ENCODE measurements at places on chromosomes 11 and 22.

GRCh38 chr11:57474803-57475115 lies 14.4 kb downstream of the RTN4RL2 start:
- DNase-seq, result no peak

DNA sequence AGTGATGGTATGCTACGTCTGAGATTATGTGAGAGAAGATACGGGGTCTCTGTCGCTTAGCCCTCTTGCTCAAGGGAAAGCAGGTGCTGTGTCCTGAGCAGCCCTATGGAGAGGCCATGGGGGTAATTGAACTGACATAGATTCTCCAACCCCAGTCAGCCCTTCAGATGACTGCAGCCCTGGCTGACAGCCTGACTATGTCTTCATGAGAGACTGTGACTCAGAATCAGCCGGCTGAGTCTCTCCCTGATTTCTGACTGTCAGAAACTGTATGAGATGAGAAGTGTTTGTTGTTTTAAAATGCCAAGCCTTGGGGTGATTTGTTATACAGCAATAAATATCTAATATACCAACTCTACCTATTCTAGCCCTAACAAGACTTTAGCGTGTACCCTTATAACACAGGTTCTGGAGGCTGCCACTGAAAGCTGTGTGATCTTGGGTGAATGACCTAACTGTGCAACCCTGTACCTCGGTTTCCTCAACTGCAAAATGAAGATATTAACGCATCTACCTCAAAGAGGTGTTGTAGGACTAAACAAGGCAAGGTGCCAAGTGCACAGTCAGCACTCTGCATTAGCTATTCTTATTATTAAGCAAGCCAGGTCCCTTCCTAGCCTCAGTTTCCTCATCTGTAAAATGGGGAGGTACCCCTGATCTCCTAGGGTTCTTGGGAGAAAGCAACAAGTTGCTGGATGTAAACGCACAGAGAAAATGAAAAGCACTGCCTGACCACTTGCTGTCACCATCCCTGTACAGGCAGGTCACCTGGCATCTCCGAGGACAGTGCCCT lies 24.9 kb downstream of the SLC43A1 start:
- DNase-seq, result no peak

DNA sequence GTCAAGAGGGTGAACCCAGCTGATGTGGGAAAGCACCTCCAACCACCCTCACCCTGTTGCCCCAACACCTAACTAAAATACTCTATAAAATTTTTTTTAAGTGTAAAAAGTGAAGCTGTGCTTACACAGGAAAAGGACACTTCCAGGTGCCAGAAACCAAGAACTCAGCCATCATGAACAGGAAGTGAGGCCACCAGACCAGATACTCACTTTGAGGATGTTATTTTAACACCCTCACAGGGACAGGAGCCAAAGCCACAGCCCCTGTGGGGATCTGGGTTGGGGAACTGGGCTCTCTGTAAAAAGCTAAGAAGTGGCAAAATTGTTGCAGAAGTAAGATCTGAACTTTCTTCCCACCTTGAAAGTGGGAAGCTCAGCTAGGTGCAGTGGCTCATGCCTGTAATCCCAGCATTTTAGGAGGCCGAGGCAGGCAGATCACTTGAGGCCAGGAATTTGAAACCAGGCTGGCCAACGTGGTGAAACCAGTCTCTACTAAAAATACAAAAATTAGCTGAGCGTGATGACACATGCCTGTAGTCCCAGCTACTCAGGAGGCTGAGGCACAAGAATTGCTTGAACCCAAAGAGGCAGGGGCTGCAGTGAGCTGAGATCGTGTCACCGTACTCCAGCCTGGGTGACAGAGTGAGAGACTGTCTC lies 3.8 kb downstream of the RSPH14 start:
- no peak for DNase-seq

- no peak for DNase-seq
Observed at GRCh38 chr22:20191000-20191515, 40.2 kb upstream of the CCDC188 start.

GRCh38 chr22:23583836-23584235 lies 3.7 kb upstream of the IGLL1 start:
- no peak for DNase-seq

- DNase-seq, result no peak
Observed at GRCh38 chr11:22558664-22559063, 67.0 kb downstream of the FANCF start.

GRCh38 chr22:19643448-19644313 lies 70.6 kb upstream of the SEPTIN5 start:
- no peak for DNase-seq

- DNase-seq, result no peak
Observed at GRCh38 chr22:19223110-19223509, 44.6 kb upstream of the SLC25A1 start.

GRCh38 chr11:134040386-134041302 lies 28.2 kb upstream of the JAM3 start:
- no peak for DNase-seq

DNA sequence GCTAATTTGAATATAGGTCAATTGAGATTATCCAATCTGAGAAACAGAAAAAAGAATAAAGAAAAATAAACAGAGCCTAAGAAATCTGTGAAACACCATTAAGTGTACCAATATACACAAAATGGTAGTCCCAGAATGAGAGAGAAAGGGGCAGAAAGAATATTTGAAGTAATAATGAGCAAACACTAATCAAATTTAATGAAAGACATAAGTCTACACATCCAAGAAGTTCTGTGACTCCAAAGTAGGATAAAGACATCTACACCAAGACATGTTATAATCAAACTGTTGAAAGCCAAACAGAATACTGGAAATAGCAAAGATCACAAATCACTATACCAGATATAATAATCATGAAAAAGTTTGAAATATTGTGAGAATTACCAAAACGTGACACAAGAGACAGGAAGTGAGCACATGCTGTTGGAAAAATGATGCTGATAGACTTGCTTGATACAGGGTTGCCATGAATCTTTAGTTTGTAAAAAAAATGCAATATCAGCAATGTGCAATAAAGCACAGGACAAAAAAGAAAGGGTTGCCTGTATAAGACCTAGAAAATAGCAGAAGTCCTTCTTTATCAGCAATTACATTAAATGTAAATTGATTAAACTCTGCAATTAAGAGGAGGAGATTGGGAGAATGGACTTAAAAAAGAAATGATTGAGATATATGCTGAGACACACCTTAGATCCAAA lies 75.8 kb downstream of the RNF169 start:
- no peak for DNase-seq

- DNase-seq, result no peak
Observed at GRCh38 chr11:16759857-16760508, 21.5 kb downstream of the C11orf58 start.

- DNase-seq, result no peak
Observed at GRCh38 chr11:26078231-26078821, 253.6 kb upstream of the ANO3 start.

DNA sequence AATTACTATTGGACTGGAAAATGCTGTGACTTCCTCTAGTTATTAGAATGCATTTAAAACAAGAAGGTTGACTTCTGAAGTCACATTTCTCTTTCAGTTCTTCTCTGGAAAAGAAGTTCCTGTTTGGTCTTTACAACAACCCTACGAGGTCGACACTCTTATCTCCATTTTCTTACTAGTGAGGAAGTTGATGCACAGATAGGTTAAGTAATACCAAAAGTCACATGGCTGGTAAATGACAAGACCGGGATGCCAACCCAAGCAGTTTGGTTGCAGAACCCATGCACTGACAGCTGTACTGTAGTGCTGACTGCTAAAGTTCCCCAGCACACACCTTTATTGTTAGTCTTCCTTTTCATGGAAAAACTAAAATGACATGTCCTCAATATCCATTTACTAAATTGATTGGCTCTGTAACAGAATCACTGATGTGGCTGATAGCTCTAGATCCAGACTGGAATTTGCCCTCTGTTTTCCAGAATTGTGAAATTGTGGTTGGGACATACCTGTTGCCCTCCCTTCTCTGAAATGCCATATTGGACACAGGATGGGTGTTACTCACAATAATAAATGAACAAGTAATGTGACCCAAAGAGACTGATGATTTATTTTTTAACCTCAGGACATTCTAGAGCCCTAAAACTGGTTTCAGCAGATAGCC lies 9.4 kb upstream of the TECTA start:
- DNase-seq, result no peak

DNA sequence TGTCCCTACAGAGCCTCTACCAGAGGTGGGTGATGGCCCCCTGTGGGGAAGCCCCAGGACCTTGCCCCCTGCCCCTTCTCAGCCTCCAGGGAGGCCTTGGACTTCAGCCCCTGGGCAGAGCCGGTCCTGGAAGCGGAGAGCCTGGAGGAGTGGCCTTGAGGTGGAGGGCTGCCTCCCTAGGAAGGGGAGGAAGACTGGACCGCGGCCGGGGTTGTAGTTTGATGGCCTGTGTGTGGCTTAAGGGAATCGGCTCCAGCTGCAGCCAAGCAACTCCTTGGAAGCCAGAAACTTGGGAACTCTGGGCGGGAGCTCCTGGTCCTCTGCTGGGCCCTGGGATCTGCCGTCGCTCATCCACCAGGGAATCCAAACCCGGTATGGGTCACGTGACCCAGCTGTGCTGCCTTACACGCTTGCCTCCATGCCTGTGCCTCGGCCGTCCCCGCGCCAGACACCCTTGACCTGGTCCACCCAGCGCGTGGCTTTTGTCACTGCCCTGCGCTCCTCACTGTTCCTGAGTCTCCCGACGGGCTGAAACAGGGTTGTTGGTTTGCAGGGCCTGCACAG lies 23.5 kb upstream of the ARHGAP8 start:
- DNase-seq, result no peak

DNA sequence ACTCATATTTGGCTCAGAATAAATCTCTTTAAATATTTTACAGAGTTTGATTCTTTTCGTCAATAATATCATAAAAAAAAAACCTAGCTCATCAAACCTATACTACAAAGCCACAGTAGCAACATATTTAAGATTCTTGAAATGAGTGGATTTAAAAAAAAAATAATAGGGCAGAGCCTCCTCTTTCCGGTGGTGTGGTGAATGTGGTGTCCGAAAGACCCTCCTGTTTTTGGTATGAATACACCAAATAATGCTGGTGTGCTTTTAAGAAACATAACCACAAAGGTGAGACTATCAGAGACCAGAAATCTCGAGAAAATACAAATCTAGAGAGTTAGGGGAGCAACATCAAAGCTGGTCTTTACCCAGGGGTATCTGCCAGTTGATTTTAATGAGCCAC lies 342.6 kb downstream of the TBC1D22A start:
- no peak for DNase-seq

DNA sequence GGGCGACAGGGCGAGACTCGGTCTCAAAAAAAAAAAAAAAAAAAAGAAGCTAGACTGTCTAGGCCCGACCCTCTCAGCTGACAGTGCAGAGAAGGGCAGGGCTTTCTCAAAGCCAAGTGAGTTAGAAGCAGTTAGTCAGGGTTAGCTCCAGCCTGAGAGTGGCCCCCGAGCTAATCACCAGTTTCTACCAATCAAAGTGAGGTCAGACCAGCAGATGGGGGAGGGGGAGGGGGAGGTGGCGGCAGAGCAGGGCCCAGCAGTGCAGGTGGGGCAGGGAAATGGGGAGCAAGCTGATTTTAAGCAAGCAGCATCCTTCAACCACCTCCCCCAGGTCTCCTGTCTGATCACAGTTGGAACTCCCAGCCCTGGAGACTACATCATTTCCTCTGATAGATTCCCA lies 55.3 kb upstream of the PRR5 start:
- no peak for DNase-seq

GRCh38 chr11:119599864-119600541 lies 129.0 kb downstream of the NECTIN1 start:
- DNase-seq, result no peak

- DNase-seq, result no peak
Observed at GRCh38 chr11:102118937-102119336, 8.7 kb downstream of the YAP1 start.

DNA sequence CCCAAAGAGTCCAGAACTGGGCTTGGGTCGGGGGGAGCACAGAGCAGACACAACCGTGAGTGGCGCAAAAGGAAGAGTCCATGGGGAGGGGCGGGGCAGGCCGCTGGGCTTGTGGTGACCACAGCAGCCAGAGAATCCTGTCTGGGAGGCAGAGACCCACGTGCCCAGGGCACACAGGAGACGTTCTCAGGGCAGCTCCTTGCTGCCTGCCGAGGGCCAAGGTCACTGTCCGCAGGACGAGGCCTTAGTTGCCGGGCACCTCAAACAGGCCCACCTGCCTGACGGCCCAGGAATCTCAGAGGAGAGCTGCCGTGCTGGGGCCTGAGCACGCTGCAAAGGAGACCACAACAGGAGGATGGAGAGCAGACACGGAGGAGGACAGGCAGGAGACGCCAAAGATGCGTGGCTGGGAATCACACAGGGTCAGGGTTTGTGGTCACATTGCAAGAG lies 87.8 kb downstream of the MYEOV start:
- peak; percentile 18 for DNase-seq

GRCh38 chr11:14541192-14541947 lies 21.2 kb upstream of the PSMA1 start:
- no peak for DNase-seq

DNA sequence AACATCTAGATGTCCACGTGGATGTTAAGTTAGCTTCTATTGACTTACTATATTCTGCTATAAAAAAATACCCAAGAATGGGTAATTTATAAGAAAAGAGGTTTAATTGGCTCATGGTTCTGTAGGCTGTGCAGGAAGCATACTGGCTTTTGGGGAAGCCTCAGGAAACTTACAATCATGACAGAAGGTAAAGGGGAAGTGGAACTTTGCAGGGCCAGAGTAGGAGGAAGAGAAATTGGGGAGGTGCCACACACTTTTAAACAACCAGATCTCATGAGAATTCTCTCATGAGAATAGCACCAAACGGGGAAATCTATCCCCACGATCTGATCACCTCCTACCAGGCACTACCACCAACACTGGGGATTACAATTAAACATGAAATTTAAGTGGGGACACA lies 689.3 kb downstream of the METTL15 start:
- DNase-seq, result no peak

- no peak for DNase-seq
Observed at GRCh38 chr22:49512487-49513165, 315.0 kb downstream of the BRD1 start.

- DNase-seq, result no peak
Observed at GRCh38 chr11:121144723-121145122, 43.7 kb downstream of the TECTA start.

DNA sequence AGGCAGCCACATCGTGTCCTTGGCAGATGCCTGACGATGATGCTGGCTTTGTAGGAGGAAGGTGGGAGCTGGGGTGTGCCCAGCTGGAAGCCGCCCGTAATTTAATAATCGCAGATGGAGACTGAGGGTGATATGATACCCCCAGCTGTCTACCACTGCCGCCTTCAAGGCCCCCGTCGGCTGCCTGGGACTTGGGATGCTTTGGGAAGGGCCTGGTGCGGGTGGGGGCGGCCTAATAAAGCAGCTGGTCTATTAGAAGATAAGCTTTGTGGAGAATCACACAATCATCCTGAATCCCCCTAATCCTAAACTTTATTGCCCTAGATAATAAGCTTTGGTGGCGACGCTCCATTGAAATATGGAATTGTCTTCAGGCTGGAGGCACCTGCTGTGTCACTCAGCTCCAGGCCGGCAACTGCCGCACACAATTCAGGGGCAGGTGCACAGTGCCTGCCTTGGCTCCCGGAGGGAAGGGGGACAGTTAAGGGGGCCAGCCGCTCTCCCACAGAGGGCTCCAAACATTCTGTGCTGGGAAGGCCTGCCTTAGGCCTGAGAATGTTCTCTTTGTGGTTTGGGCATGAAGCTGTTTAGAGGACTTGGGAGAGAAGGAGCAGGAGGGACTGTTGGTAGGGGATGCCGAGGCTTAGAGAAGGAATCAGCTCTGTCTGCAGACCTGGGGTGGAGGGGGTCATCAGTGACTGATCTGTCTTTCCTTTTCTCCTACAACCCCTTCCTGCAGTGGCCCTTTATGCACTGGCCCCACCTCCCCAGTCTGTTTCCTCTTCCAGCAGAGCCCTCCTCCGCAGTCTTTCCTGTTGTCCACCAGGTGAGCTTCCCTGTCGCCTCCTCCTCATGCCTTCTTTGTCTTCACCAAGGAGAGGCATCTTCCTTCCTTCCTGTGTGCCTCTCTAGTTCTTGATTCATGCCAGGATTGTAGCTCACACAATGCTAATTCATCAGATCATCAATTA lies 65.3 kb downstream of the ARL14EP start:
- DNase-seq, result no peak

All from GM12892 (cell line).